A549 treated with dexamethasone at 1 μM for 4 hours (cell line): ENCODE measurements at places on chromosomes 1 and 21. TPM values are rescaled to one million over a fixed set of nuclear protein-coding genes. Genes with fewer than 3 reads are reported as not detected.

Gene FHL3
- total RNA-seq = 9.6 to 12.4 TPM (median 10.2 TPM) in 5 replicates

Gene OR2W3
- total RNA-seq = not detected in 5 replicates

Gene COL9A2
- 0.17 to 0.25 TPM (median 0.19 TPM) in 5 replicates for total RNA-seq

Gene OR10T2
- total RNA-seq = not detected in 5 replicates

Gene DFFA
- total RNA-seq = 17.3 to 28.0 TPM (median 25.7 TPM) in 5 replicates

Gene OR6Y1
- not detected in 5 replicates for total RNA-seq

Gene ACKR1
- 0.05 to 0.20 TPM (median 0.07 TPM) in 3 of 5 replicates, not detected in the others for total RNA-seq

Gene KCNA3
- not detected in 5 replicates for total RNA-seq

Gene FLG2
- not detected in 5 replicates for total RNA-seq

Gene HHAT
- 1.5 to 2.2 TPM (median 1.8 TPM) in 5 replicates for total RNA-seq
